ENCODE measurements at places on chromosomes 6 and 20.

DNA sequence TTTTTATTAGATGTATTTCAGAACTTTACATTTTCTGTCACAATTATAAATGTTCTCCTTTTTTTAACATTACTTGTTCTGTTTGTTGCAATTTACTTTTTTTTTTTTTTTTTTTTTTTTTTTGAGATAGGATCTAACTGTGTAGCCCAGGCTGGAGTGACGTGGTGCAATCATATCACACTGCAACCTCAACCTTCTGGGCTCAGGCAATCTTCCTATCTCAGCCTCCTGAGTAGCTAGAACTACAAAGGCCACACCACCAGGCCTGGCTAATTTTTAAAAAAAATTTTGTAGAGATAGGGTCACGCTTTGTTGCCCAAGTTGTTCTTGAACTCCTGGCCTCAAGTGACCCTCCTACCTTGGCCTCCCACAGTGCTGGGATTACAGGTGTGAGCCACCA lies 15.1 kb upstream of the MBOAT1 start:
- DNase-seq: no peak

DNA sequence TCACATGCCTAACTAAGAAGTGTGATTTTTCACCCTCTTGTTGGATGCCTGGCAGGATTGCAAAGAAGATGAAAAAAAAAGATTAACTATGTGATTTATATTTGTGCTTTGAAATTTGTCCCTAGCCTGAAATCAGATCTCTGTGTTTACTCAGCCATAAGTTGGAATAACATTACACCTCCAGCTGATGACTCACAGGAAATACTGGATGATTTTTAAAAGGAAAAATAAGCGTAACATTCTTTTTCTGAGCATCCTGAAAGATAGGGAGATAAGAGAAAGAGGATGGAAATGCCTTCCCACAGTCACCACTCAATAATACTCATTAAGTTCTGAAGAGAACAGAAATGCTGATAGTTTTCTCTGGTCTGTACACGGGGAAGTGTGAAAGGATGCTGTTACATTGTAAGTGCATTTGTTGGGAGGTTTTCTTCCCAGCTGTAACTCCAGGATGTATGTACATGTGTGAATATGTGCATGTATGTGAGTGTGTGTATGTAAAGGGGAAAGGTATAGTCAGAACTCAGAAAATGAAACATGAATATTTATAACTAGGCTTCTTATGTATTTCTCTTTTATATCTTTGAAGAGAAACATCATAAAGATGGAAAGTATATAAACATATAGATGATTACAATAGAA lies 37.4 kb upstream of the RIPPLY2 start:
- DNase-seq: no peak

- no peak for DNase-seq
Observed at GRCh38 chr6:91654793-91655192, 1067.9 kb upstream of the MAP3K7 start.

GRCh38 chr6:37272834-37273566 lies 15.1 kb upstream of the TMEM217 start:
- peak; percentile 35 for DNase-seq

- DNase-seq: no peak
Observed at GRCh38 chr6:138795809-138796603, at the start of gene ECT2L. ECT2L (plus strand) TSS chr6:138796087; CDS start chr6:138813275, 17,188 bp downstream.

DNA sequence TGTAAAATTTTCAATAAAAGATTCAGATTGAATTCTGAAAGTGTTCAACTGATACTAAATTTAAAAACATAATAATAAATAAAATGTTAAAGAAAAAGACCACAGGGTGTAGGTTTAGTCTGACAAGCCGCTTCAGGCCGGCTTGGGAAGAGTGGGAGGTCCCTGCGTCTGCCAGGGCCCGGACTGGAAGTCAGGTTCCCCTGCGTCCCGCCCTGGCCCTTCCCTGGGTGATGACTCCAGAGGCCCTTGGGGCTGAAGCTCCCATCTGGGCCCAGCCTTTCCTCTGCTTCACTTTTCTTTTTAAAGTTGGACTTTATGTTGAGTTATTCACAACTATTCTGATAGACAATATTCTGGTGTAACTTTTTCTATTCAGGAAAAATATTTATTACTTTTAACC lies 93.3 kb downstream of the SMOC2 start:
- no peak for DNase-seq

- DNase-seq: peak; percentile 80
Observed at GRCh38 chr6:142902636-142903053, 42.3 kb downstream of the HIVEP2 start.

GRCh38 chr6:36169023-36170007 lies 27.2 kb upstream of the BRPF3 start:
- DNase-seq: no peak

DNA sequence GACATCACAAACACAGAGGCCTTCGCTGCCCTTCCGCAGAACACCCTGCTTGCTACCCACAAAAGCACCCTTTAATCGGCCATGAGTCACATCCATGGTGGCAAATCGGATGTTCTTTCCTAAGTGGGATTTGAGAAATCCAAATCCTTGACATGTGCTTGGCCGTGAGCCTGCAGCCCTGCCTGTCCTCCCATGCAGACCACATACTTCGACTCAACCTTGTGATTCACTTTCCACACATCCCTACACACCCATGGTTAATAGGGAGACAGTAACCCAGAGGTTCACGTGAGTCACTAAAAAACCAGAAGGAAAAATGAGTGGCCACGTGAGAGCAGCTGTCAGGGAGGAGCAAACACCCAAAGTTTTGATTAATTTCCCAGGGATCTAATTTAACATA lies 19.4 kb downstream of the RAMACL start:
- DNase-seq: no peak

DNA sequence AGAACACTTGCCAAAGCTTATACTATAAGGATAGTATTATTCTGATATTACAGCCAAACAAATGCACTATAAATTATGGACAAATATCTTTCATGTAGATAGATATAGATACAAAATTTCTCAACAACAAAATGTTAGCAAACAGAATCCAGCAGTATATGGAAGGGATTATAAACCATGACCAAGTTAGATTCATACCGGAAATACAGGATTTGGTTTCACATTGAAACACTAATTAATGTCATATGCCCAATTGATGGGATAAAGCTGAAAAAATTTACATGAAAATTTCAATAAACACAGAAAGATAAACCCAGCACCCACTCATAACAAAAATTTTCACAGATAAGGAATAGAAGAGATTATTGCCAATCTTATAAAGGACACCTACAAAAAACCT lies 770.3 kb upstream of the SLC35B3 start:
- no peak for DNase-seq

GRCh38 chr20:54431156-54431944 lies 44.0 kb upstream of the DOK5 start:
- DNase-seq: no peak

DNA sequence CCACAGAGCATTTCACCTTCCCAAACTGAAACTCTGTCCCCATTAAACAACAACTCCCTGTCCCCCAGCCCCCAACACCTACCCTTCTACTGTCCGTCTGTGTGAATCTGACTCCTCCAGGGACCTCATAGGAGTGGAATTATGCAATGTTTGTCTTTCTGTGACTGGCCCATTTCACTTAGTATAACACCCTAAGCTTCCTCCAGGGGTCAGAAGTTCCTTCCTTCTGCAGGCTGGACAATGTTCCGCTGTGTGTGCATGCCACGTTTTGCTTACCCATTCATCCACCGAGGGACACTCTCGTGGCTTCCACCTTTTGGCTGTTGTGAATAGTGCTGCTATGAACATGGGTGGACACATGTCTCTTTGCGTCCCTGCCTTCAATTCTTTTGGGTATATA lies 37.6 kb upstream of the MPC1 start:
- DNase-seq: no peak

- DNase-seq: no peak
Observed at GRCh38 chr6:55617272-55617671, 38.3 kb upstream of the HMGCLL1 start.

DNA sequence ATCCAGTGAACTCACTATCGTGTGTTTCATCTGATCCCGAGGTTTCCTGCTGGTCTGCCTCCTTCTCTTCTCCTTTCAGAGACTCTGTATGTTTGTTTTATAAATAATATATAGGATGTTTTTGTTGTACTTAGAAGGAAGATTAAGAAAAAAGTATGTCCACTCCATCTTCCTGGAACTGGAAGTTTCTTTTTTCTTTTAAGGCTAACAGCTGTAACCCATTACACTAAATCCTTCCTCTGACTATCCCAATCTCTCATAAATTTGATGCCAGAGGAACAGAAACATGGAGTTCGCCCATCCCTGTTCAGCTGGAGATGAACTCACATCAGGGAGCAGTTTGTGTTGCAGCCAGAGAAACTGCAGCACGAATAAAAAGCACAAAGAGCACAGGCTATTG lies 20.7 kb downstream of the RIPK1 start:
- no peak for DNase-seq

- DNase-seq: no peak
Observed at GRCh38 chr6:138972226-138972665, 15.8 kb downstream of the REPS1 start.

- DNase-seq: no peak
Observed at GRCh38 chr20:37161830-37162549, 17.1 kb upstream of the RPN2 start.

GRCh38 chr6:46056906-46057529 lies 41.4 kb upstream of the CLIC5 start:
- no peak for DNase-seq

DNA sequence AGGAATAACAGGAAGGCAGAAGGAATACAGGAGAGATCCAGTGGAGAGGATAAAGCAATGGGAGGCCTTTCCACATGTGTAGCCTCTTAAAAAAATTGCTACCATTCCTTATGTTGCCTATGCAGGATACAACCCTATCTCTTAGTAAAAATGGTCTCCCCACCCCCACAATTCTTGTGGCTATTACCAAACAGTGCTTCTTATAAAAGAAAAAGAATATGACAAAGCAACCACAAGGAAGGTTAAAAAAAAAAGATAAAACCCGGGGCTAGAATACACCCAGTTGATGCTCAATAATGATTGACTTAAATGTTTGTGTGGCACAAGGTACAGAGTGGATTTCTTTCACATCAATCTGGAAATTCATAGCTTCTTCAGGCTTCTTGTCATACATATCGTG lies 250.9 kb downstream of the HIVEP2 start:
- no peak for DNase-seq
